ENCODE measurements at places on chromosomes 4 and X.

GRCh38 chr4:185651137-185651677 is 115.9 kb upstream of the PDLIM3 start:
- no peak for DNase-seq

GRCh38 chr4:45471335-45471734 is 652.5 kb downstream of the GABRG1 start:
- DNase-seq: no peak

DNA sequence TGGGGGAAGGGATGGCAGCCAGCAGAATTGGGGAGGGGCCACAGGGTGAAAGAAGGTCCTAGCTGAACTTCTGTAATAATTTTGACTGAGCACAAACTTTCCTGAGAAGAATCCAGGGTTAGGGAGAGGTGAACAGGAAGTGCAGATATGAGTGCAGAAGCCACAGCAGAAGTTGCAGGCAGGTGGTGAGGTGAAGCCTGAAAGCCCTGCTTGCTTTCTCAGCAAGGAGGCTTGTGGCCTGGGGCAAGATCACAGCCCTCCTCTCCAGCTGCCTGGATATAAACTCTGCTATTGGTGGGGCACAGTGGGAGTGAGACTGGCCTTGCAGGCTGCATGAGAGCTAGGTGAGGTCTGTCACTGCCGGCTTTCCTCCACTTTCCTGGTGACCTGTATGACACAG is 44.1 kb upstream of the UPRT start:
- DNase-seq: no peak

- no peak for DNase-seq
These were observed 45.0 kb downstream of the SLC9A7 start for GRCh38 chrX:46713672-46714490.

DNA sequence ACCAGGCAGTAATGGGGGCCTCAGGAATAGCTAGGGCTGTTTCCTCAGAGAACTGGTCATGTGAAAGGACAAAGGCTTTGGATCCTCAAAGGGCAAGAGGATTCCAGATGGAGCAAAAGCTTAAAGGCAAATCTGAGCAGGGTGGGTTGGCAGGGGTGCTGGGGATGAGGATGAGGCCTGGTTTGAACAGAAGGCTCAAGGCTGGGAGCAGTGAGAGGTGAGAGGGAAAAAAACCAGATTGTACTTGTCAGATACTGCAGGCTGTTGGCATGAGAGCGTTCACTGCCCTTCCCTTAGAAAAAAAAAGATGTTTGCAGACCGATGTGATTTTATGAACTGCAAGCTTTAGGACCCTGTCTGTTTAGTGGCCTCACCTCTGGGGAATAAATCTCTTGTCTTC is 75.3 kb upstream of the PLAC1 start:
- DNase-seq: no peak

DNA sequence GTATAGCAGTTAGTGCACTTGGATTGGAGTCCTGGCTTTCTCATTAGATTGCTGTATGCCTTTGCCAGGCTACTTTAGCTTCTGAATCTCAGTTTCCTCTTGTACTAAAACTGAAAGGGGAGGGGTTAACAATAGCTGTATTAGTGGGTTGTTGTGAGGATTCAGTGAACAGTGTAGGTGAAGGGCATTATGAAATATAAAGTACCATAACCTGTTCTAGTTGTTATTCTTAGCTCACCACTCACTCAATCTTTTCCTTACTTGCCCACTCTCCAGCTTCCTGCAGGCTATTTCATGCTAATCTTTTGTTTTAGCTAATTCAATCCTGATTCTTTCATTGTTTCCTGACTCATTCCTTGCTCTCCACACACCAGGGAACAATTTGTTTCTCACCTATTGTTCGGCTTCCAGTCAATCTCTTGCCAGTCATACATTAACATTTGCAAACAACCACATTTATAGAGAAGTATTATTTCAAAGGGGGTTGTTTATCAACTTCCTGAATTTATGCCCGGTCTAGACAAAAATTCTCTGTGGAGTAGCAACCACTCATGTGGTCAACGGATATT is 50.6 kb upstream of the EDA start:
- DNase-seq: no peak

- no peak for DNase-seq
These were observed 674.1 kb downstream of the RAPGEF2 start for GRCh38 chr4:159776961-159777360.

DNA sequence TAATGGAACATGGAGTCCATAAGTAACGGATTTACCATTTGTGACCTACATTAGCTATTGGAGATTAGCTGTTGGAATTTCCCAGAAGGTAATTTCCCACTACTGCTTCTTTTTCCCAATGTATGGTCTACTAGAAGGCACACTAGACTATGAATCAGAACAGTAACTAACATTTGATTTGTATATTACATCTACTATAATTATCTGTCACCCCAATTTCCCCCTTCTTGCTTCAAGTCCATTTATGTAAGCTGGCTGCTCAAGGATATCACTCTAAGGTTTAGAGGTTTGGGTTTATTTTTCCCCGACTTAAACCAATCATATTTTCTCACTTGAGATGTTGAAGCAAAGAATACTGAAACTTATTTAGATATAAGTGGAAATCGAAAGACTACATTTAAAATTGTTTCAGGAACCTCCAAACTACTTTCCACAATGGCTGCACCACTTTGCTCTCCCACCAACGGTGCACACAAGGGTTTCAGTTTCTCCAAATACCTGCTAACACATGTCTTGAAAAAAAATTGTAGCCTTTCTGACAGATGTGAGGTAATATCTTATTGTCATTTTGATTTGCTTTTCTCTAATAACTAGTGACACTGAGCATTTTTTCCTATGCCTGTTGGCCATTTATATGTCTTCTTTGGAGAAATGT is 33.3 kb upstream of the H2AZ1 start:
- DNase-seq: no peak

DNA sequence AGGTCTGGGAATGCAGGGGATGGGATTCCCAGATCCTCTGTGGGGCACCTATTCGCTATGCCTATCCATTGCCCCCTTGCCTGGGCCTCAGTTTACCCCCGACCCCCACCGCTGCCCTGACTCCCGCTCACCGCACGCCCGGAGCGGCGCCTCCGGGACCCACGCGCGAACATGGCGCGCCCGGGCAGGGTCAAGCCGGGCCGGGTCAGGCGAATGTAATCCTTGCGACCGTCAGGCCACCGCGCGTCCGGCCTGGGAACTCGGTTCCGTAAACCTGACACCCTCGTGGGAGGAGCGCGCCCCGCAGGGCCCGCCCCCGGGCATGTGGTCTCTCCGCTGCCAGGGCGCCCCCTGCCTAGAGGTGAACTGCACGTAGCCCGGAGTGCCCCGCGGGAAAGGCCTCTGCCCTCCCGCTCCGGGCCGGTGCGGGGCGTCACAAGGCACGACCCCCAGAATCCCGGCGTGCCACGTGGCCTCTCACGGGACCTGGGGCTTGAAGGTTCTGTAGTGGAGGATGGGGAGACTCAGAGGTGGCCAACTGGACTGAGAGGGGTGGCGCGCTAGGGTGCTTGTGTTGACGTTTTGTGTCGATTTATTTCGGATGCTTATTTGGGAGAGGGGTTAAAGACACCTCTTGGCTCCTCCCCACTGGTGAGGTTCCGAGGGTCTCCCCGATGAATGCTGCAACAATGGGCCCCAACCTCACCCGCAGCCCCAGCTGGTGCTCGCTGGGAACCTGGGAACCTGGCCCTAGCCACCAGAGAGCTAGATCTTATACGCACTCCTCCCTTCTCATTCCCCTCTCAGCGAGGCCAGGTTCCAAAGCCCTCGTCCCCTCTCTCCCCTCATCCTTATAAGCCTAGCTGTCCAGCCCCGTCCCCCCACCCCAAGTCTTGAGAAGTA is at the start of gene PRICKLE3:
Gene PRICKLE3, minus strand, starts transcription at position 249 of the 903 bp plus-strand sequence. Its CDS starts 76 bp downstream, at position 173.
- DNase-seq: no peak

- DNase-seq: no peak
These were observed 84.3 kb downstream of the NBDY start for GRCh38 chrX:56813318-56813837.

GRCh38 chrX:118976599-118977340 is 2.4 kb downstream of the LONRF3 start:
- DNase-seq: no peak

GRCh38 chr4:73208376-73208775 is 50.2 kb downstream of the ANKRD17 start:
- DNase-seq: no peak

DNA sequence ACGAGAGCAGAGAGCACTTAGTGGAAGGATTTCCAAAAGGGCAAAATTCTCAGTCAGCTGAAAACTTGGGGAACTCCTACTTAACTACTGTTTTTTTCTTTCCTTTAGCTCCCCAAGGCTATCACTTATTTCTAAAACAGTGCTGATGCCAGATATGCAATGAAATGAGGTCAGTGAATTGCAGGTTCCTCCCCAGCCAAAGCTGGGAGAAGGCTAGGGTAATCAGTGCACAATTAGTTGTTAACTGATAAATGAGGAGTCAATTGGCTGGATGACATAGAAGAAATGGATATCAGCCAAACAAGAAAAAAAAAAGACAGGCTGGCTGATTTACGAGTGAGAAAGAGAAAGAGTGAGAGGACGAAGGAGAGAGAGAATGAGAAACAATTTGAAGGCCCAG is 195.6 kb downstream of the GPC3 start:
- DNase-seq: no peak

DNA sequence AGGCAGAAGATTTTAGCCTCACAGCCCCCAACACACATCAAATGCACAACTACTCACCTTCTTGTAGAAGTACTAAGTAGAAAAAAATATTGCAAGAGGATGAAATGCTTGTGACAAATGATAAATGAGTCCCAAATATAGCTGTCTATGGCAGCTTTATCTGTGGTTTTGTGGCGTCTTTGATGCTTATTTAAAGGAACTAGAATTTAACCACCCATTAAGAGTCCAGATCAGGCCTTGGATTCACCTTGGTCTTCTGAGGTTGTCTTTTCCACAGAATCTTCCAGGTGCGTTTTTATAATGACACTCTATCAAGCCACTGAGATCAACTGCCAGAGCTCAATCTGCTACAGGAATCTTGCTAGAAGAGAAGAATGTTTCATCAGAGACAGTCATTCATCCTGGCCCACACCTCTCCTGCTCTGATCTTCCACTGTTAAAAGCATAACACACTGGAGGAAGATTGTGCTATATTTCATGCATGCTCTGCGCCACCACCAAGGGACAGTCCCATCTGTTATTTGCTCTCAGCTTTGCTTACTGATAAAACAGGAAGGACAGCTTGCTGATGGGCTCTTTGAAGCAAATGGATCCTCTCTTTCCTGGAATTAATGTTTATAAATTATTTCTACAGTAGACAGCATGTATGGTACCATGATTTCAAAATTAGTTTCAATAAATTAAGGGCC is 144.1 kb downstream of the SLC7A11 start:
- DNase-seq: no peak

- DNase-seq: no peak
These were observed 7.4 kb upstream of the HPRT1 start for GRCh38 chrX:134452596-134452995.

DNA sequence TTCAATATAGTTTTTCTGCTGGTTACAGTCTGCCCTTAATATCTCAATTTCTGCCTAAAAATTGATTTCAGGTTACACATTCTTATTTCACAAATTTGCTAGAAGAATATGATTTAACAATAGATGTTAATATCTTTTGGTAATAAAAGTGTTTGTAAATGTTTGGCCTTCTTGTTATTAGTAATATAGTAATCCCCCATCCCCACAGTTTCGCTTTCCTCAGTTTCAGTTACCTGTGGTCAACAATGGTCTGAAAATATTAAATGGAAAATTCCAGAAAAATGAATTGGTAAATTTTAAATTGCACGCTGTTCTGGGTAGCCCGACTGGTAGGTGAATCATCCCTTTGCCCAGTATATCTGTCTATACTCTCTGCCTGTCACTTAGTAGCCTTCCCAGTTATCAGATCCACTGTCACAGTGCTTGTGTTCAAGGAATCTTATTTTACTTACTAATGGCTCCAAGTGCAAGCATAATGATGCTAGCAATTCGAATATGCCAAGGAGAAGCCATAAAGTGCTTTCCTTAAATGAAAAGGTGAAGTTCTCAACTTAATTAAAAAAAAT is 3.5 kb upstream of the BMP2K start:
- DNase-seq: no peak

DNA sequence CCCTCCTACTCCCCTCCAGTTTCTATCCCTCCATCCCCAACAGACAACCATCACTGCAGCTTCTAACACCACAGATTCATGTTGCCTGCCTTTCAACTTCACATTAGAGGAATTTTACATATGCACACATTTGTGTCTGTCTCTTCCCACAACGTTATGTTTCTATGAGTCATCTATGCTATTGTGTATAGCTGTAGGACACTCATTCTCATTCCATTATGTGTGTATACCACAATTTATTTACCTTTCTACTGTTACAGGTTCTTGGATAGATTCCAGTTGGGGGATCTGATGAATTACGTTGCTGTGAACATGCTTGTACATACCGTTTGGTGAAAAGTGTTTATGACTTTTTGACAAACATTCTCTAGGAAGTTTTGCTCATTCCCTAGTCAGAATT is 58.8 kb upstream of the TRPC3 start:
- no peak for DNase-seq

- DNase-seq: no peak
These were observed 764.4 kb upstream of the PCDH10 start for GRCh38 chr4:132384709-132385108.

DNA sequence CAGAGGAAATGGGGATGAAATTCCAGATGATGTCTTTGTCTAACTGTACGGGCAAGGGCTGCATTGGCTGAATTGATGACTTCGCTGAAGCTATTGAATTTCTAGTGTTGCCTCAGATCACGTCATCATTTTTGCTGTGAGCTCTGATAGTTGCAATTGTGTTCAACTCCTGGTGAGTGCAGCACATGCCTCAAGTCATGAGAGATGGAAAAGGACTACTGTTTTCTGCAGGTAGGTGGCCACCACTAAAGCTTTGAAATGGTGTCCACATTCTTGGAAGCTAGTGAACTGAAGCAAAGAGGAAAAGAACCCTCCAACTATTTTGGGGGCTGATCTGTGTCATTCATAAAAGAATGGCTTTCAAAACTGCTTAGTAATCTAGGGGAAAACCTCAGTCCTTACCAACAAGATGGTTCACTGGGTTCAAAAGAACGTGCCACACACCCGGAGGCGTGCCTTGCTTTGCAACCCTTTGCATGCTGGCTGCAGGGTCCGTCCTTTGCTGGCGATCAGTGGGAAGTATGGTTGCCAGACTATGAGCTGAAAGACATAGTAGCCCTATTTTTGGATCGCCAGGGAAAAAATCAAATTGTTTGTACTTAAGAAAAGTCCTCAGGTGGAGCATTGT is 88.1 kb upstream of the STOX2 start:
- DNase-seq: no peak

DNA sequence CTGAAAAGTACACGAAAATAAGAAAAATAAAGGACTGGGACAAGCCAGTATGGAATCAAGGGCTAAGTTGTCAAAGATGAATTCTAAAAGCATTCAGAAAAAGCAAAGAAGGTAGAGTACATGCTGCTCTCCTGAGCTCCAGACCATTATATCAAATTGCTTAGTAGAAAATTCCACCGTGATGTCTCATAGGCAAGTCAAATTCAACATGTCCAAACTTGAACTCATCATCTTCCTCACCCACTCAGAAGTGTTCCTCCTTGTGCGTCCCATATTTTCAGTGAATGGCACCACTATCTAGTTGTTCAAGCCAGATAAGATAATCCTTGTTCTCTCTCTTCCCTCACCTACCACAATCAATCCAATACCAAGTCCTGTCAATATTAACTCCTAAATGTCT is 37.5 kb upstream of the IL13RA2 start:
- no peak for DNase-seq

All from D721Med (cell line).